Stimulated activated CD8-positive, alpha-beta memory T cell treated with anti-CD3 and anti-CD28 coated beads, Interleukin-4, amount 100 ng/mL, for 1 hour (primary cell): ENCODE measurements at places on chromosomes 1 and 21.

GRCh38 chr1:221701570-221702186 is 40.2 kb downstream of the DUSP10 start:
- no peak for DNase-seq

DNA sequence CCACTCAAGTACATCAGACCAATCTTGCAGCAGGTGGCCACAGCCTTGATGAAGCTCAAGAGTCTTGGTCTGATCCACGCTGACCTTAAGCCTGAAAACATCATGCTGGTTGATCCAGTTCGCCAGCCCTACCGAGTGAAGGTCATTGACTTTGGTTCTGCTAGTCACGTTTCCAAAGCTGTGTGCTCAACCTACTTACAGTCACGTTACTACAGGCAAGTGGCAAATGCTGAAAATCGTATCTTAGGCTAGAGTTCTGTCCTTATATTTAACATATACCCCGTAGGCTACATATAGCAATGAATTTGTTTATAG is 12.1 kb downstream of the HIPK1 start:
- DNase-seq = no peak

DNA sequence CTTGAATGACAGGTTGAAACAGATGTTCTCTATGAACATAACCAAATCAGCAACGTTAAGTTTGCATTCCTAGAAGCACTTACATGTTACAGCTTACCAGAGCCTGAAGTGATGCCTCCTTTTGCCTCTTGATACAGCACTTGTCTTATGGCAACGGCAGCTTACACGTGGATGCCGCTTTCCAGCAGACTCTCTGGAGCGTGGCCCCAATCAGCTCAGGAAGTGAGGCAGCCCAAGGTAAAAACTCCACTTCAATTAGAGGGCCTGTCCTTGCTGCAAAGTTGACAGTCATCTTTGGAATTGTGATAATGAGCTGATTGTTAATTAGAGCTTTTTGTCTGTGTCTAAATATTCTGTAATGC is 345.1 kb downstream of the RYR2 start:
- no peak for DNase-seq

- DNase-seq = no peak
These were observed 150.7 kb downstream of the TOMM20 start for GRCh38 chr1:234977875-234978396.

DNA sequence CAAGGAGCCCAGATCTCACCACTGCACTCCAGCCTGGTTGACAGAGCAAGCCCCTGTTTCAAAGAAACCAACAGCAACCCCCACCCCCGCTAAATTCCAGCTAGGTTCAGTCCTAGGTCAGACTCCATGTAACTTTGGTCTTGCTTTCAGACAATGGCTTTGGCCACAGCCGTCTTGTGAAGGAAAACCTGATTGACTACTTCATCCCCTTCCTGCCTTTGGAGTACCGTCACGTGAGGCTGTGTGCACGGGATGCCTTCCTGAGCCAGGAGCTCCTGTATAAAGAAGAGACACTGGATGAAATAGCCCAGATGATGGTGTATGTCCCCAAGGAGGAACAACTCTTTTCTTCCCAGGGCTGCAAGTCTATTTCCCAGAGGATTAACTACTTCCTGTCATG is 12.9 kb downstream of the TOR3A start:
- no peak for DNase-seq

GRCh38 chr21:43311301-43311817 is 115.6 kb downstream of the SIK1 start:
- no peak for DNase-seq

GRCh38 chr1:235213752-235214151 is 52.7 kb upstream of the RBM34 start:
- no peak for DNase-seq

- DNase-seq = no peak
These were observed at the start of gene AGO4 for GRCh38 chr1:35807614-35808449. Gene AGO4, plus strand, starts transcription at chr1:35808016. Its CDS starts 401 bp downstream, at chr1:35808417.

DNA sequence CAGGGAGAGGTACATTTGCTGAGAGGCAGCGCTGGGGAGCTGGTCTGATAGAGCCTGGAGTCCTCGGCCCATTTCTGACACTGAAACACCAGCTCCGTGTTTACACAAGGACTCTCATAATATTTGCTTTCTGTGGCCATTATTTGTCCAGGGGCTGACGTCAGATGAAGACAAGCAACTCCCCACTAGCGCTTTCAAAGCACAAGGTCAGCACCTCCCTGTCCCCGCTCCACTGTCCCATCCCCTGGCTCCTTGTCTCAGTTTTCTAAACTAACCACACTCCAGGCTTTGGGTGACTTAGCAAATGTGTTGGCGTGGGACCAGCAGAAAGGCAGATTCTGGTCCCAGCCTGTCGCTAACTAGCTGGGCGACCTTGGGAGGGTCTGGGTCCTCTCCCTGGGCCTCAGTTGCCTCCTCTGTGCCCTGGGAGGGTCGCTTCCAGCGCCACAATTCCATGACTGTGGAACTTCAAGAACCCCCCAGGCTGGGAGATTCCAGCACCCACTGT is 37.4 kb upstream of the ZBTB40 start:
- DNase-seq = no peak
